NCI-H446 (cell line): ENCODE measurements at places on chromosomes 12 and 14.

DNA sequence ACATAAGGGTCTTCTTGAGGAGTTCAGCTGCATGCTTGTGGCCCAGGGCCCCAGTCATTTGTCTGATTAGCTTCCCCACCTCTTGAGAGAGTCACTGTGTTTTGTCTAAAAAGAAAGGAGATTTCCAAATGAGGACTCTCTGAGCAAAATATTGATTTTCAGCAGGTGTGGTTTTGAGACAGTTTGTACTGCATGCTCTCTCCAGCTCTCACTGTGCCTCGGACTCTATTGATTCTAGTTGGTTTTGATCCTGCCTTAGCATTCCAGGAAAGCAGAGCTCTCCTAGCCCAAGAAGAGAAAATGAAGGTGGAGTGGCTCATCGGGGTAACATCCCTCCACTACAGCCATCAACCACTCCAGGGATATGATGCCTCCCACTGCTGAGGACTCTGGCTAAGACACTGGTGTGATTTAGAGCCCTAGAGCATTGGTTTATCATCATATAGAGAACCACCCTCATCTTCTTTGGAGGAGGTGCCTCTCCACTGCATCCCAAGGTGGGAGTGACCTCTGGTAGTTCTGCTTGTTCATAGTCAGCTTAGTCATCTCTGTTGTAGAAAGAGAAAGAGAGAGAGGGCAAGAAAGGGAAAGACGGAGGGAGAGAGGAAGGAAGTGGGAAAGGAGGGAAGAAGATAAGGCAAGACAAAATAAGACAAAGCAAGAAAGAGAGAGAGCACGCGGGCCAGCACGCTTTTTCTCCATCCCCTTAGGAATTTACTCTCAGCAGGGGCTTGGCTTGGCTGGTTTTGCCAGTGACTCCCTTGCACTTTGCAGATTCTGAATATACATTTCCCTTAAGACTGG, 365.6 kb downstream of the DPF3 start:
- DNase-seq, result no peak

GRCh38 chr12:80041071-80041470, 58.3 kb upstream of the OTOGL start:
- no peak for DNase-seq

GRCh38 chr12:60689137-60689536, 1093.3 kb downstream of the SLC16A7 start:
- no peak for DNase-seq

- DNase-seq, result peak; percentile 6
Observed at GRCh38 chr14:64760146-64760755, 56.0 kb downstream of the PLEKHG3 start.

- DNase-seq, result no peak
Observed at GRCh38 chr14:99209409-99209808, 62.6 kb downstream of the BCL11B start.

- DNase-seq, result no peak
Observed at GRCh38 chr14:24399447-24399822, 632 bp downstream of the NYNRIN start.

DNA sequence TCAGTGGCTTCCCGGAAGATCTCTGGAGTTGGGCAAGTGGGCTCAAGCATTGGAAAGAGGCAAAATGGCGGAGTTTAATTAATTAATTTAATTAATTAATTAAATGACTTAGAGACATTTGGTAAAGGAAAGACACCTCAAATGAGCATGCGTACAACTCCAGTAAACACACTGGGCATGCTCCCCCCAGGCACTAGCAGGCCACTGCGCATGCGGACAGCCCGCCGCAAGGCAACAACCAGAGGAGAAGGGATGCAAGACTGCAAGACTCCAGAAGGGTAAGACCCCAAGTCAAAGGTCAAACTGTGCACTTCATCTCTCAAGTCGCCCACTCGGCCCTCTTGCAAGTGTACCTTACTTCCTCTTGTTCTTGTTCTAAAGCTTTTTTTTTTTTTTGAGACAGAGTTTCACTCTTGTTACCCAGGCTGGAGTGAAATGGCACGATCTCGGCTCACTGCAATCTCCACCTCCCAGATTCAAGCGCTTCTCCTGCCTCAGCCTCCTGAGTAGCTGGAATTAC, 57.8 kb upstream of the PSMC1 start:
- no peak for DNase-seq

DNA sequence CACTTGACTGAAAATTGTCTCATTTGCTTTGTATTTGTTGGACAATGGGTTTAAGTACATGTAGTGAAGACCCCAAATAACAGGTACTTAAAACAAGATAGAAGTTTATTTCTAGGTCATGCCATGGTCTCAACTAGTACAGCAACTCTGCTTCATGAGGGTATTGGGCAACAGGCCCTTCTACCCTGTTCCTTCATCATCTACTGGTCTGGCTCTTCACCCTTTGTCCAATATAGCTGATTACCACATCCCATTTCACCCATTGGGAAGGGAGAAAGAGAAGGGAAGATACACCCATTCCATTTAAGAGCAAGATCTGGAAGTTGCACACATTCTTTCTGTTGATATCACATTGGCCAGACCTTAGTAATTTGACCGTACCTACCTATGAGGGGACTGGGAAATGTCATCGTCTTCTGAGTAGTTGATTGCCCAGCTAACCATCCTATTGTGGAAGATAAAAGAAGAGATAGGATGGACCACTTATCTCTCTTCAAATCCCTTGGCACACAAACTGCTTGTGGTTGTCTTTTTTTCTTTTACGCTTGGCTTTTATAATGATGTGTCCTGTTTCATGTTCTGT, 104.6 kb downstream of the DIP2B start:
- no peak for DNase-seq

DNA sequence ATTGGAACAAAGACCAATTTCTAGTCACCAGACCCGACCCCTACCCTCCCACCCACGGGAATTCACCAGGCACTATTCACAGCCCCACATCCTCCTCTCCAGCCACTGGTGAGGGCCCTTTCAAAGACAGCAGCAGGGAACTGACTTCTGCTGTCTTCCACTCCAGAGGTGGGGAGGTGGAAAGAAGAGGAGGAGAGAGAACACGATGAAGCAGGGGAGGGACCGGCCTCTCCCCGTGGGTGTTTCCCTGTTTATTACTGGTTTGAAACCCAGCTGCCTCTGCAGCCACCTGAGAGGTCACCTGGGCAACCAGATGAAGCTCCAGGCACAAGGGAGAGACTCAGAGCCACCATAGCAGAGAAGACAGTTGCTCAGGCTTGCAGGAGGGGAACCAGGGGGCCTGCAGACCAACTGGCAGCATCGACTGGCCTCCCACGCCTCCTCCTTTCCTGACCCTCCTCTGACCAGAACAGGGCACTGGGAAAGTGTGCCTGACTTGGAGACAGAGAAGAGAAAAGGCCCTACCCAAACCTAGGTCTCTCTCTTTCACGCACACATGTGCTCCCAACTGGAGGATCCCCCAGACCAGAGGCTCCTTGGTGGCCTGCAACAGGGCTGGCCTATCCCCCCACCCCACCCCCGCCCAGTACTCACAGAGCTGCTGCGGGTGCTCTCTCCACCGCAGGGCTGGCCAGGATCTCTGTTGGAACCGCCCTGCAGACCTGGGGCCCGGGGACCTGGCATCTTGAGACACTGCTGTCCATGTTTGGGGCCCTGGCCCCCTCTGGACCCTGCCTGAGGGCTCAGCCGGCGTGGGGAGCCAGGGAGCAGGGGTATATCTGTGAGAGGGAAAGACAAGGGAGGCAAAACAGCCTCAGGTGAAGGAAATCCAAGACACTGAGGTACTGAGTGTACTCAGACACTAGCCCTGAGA, 22.8 kb downstream of the ANO2 start:
- DNase-seq, result no peak
